NCI-H1105 (cell line): ENCODE measurements at places on chromosomes 4 and X.

DNA sequence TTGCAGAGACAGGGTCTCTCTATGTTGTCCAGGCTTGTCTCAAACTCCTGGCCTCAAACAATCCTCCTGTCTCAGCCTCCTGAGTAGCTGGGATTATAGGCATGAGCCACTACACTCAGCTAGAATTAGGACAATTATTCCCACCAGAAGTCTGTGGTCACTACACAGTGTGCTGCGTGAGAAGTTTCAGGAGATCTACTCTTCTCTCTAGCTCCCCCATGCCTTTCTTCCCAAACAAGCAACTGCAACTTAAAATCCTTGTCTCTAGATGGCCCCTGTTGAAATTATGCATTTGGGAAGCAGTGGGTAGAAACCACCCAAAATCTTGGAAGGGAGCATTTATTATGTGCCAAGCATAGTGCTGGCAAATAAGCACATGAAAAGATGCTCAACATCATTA, 21.1 kb upstream of the MAP7D3 start:
- DNase-seq = no peak

DNA sequence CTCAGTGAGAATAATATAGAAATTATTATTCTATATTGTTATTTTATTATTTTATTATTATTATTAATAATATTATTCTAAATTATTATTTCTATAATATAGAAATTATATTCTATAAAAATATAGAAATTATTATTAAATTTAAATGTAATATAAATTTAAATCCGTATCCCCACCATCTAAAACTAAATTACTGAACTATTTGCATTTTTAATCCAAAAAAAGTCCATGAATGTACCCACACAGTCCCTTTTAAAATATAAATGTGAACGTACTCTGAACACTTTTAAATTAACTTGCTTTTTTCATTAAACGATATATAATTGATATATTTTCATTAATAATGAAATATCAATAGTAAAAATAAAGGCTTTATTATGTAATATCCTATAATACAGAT, 248.3 kb upstream of the PCDH7 start:
- DNase-seq = no peak

DNA sequence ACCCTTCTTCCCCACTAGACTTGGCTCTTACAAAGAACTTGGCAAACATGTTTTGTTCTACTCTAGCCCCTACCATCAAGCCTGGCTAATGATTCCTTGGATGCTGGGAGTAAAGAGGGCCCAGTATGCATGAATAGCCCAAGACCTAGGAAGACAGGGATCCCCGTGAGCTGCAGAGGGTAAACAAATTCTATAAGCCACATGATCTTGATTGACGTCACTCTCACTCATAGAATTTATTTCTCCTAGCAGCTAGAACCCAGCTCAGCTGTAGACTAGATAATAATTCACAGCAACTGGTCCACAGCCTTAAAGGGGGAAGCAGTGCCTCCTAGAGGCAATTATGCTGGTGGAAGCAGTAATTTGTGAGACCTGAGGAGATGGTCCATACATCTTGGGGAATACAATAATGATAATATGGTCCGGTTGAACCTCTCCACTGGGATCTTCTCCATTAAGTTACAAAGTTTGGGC, 16.1 kb upstream of the USO1 start:
- no peak for DNase-seq

GRCh38 chrX:10666102-10666501, 45.7 kb upstream of the MID1 start:
- DNase-seq = no peak

GRCh38 chrX:41516999-41517765, 70.0 kb downstream of the NYX start:
- DNase-seq = no peak
